ENCODE measurements at places on chromosomes 5 and 9.

DNA sequence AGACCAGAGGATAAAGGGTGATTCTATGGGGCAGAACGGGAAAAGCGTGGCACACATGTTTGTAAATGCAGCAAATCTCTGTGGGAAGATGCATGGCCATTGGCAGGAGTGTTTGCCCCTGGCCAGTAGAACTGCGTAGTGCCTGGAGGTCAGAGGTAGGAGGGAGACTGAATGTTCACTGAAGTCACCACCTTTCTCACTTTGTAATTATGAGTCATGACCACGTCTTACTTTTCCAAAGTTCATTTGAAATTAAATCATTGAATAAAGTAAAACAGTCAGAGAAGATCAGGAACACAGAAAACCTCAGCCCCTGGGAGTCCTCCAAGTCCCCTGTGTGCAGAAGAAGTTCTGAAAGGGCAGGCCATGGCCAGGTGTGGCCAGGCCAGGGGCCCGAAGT lies 4.6 kb downstream of the PTGES start:
- no peak for DNase-seq

DNA sequence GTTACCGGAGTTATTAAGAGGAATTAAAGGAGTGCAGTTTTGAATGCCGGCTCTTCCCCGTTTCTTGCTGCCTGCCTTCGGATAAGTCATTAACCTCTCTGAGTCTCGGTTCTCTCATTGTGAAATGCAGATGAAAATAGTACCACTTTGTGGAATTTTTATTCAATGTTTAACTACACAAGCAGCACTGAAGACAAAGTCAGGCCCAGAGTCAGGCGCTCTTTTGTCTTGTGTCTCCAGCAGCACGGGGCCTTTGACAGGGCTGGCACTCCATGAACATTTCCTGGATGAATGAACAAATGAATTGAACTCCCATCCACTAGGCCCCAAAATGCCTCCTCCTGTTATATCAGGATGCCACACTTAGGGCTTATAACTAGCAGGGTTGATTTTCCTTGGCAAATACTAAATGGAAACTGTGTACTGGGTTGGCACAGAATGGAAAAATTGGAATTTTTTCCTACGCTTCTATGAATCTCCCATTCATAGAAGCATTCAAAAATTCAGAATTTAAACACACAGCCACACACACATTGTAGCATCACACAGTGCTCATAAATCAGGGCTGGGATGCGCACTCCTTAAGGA lies 332.8 kb downstream of the MLLT3 start:
- DNase-seq, result no peak

DNA sequence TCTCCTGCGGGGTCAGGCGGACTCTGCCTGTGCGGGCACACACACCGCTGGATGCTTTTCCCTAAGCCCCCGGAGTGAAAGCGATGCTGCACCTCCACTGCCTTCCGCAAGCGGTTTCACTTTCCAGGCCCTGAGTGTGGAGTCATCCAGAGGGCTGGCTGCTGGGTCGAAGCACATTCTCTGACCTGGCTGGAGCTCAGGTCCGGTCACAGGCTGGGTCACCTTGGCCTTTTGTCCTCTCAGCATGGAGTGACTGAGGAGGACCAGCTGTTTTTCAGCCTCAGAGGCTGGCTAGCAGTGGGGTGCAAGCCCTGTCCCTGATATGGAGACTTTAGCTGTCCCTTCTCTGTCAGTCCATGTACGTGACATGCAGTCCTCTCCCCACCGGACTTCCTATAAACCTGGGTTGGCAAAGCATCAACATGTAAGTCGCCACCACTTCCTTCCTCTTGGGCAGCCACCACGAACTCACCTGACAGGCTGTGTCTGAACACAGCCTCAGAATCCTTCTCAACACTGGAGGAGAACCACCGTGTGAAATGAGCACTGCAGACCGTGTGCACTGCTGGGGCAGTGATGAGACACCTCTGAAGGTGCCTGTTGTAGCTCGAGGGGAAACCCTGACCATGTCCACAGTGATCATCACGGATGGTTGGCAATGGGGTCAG lies 51.3 kb downstream of the GADD45G start:
- DNase-seq, result no peak

- DNase-seq, result no peak
Measured at GRCh38 chr5:65366655-65367054, 115.1 kb downstream of the ADAMTS6 start.

DNA sequence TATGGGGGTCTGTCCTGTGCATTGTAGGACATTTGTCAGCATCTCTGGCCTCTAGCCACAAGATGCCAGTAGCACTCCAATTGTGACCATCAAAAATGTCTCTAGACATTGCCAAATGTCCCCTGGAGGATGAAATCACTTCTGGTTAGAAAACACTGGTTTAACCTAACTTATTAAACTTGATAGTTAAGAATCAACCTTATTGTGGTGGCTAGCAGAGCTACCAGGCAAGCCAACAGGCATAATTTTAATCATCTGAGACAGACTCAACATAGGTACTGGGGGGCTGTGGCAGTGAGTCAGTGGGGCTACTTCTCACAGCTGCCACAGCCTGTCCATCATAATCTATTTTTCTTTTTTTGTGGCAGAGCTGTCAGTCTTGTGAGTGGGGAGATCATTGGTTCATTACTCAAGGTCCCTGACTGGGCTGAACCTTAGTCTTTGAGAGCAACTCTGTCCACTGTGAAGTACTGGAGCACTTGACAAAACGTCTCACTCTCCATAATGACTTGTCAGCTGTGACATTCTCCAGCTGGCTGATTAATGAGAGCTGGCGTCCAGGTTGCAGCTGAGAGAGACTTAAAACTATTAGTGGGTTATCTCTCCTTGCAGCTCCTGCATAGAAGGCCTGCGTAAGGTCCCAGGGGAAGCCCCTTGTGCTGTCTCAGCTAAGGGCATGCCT lies 107.9 kb downstream of the DCP2 start:
- no peak for DNase-seq

GRCh38 chr9:98755006-98755618 lies 41.2 kb downstream of the ANKS6 start:
- DNase-seq, result no peak

- no peak for DNase-seq
Measured at GRCh38 chr9:87606841-87607521, 109.3 kb downstream of the DAPK1 start.

GRCh38 chr9:114319147-114319546 lies 3.8 kb upstream of the ORM1 start:
- DNase-seq, result no peak

DNA sequence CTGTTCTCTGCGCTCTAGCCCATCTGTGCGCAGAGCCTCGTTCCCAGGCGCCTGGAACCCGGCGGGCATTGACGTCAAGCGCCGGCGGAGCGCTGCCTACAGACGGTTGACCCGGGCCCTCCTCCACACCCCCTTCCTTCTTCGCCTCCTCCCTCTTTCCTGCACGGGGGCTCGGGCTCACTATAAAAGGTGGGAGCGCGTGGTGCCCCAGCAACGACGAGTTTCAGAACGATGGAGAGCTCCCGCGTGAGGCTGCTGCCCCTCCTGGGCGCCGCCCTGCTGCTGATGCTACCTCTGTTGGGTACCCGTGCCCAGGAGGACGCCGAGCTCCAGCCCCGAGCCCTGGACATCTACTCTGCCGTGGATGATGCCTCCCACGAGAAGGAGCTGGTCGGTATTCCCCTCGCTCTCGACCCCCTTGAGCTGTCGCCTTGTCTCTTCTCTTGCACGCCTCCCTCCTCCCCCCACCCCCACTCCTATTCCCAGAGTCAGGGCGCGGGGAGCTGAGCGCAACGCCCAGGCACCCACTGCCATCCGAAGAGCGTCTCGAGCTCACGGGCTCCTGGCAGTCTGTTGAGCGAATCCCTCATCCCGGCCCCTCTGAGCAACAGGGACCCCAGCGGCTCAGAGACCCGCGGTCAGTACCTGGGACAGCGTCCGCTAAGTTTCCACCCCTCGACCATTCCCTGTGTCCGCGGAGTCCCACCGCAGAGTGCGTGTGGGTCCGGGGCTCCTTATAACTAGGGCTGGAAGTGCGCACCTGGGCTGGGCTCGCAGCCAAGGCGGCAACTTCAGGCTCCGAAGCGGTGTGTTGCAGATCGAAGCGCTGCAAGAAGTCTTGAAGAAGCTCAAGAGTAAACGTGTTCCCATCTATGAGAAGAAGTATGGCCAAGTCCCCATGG lies at the start of gene CARTPT:
CARTPT (plus strand) TSS at position 213 of the 902 bp plus-strand sequence; CDS start at position 232, 19 bp downstream.
- DNase-seq, result peak; percentile 7

GRCh38 chr9:17462869-17463464 lies 115.9 kb upstream of the SH3GL2 start:
- DNase-seq, result peak; percentile 8

DNA sequence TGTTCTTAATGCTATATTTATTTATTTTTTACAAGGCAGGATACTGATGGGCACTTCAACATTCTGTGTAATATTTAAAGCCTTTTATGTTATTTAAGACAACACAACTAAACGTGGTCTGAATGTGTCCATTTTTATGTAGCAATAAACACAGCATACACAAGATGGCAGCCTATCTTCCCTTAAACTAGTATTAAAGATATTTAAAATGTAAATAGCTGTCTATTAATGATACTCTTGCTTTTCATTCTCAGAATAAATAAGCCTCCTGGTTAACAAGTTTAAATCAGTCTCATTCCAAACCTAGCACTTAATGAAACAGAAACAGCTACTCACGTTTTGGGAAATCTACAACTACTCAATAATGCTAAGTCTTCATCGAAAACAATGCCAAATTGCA lies 315.7 kb downstream of the MCTP1 start:
- no peak for DNase-seq

GRCh38 chr5:118952992-118953651 lies 35.2 kb downstream of the DTWD2 start:
- no peak for DNase-seq

DNA sequence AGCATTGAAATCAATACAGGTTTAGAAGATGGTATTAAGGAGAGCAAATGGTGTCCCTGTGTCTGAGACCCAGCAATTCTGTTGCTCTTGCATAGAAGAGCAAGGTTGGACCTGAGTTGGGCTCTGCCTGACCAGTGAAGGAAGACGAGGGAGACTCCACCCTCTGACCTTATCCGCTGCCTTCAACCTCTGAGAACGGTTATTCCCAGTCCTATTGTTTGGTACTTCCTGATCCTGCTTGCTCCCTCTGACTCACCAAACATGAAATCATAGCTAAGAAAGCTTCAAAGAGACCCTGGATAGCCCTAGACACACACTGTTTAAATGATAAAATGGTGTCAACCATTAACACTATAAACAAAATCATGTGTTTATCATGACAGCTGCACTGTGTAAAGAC lies 218.5 kb downstream of the PLK2 start:
- no peak for DNase-seq

GRCh38 chr5:41878643-41879478 lies 8.6 kb upstream of the OXCT1 start:
- no peak for DNase-seq

DNA sequence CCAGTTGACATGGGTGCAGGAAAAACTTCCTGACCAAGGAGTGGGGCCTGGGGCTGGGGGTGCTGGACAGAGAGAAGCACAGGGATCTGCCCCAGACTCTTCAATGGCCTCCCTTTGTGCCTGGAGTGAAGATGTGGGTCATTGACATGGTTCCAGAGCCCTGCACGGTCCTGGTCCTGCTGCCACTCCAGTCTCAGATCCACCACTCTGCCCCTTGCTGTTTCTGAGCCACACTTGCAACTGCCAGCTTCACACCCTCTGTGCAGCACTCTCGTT lies 10.1 kb downstream of the PIP5K1B start:
- no peak for DNase-seq

DNA sequence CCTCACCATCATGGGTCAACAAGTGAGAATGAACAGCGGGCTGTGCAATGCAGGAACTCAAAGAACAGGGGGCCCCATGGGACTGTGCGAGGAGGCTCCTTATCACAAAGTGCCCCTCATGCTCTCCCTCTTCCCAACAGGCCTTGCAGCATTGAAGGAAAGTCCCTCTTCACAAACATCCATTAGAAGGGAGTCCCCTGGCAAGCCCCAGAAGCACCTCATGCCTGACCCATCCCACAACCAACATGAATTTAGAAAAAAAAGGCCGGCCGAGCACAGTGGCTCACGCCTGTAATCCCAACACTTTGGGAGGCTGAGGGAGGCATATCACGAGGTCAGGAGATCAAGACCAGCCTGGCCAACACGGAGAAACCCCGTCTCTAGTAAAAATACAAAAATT lies 122.6 kb upstream of the FSTL4 start:
- DNase-seq, result no peak

DNA sequence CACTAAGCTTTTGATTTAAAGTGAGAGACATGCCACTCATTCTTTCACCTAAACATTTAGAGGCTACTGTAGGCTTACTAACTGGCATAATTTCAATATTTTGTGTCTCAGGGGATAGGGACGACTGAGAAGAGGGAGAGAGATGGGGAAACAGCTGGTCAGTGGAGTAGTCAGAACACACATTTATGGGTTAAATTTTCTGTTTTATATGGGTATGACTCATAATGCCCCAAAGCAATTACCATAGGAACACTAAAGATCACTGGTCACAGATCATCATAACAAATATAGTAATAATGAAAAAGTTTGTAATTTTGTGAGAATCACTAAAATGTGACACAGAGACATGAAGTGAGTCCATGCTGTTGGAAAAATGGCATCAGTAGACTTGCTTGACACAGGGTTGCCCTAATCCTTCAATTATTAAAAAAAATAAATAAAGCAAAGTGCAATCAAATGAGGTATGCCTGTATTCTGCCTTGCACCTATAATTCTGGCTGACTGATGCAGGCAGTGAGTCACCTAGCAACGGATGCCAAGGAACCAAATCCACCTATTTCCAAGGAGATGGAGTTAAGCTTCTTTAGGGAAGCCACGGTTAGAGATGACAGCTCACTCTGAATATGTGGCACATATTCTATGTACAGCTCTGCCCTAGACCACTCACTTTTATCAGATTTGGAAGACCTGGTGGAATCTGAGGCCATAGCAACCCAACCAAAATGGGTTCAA lies 166.1 kb downstream of the MARCHF11 start:
- no peak for DNase-seq

GRCh38 chr5:2761921-2762488 lies 10.5 kb upstream of the IRX2 start:
- no peak for DNase-seq

- DNase-seq, result no peak
Measured at GRCh38 chr9:135820661-135821060, 86.7 kb downstream of the CAMSAP1 start.

DNA sequence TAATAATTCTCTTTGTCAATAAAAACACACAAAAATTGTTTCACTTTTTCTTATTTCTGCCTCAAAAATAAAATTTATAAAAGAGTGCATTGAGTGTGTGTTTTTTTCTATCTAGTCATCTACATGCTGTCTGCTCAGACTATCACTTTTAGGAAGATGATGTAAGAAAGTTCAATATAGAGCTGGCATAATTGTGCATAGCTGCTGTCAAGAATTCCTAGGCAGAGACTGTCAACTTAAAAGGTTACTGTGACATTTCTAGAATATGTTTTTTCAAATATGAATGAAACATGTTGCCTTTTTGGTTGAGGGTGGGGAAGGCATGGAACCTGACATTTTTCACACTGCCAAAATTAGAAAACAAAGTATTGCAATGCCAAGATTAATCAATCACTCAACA lies 172.3 kb downstream of the CDH10 start:
- DNase-seq, result no peak

DNA sequence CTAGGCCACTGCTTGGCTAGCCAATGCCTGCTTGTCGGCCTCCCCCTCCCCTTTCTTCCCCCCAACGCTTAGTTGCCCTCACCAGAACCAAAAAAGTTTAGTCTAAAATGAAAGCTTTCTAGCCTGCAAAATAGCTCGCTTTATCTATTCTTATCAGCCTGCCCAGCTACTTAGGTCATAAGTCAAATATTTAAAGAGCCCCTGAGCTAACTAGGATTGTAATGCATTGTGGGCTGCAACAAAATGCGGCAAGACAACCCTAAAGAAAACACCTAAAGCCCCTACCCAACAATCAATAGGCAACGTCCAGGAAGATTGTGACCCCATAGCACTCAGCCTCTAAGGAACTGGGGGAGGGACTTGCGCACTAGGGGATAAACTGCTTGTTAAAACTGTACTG lies 38.6 kb upstream of the PCSK5 start:
- DNase-seq, result no peak

Data from activated naive CD8-positive, alpha-beta T cell treated with anti-CD3 and anti-CD28 coated beads, Interleukin-2, amount 50 U/mL, for 24 hours (primary cell).